NCI-H1105 treated with DMSO at 0.1 percent for 48 hours (cell line): ENCODE measurements at places on chromosomes 4 and X.

GRCh38 chrX:108516184-108516583 lies 76.5 kb downstream of the COL4A5 start:
- DNase-seq: no peak

DNA sequence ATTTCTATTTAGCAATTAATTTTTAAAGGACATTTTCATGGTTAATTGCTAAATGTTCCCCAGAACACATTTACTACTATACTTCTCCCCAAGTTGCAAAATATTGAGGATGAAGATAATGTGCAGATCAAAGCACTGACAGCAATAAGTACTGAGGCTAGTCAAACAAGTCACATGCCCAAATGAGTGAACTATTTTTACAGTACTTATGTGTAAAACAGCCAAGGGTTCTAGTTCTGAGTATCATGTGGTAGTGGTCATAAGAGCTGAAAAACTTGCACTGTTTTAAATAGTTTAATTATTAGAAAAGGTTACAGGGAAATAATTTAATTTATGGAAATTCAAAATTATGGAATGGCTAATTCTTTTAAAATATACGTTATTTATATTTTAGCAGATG lies 3.8 kb downstream of the GALNTL6 start:
- no peak for DNase-seq

- DNase-seq: no peak
Measured at GRCh38 chr4:149728444-149728843, 87.2 kb downstream of the IQCM start.

DNA sequence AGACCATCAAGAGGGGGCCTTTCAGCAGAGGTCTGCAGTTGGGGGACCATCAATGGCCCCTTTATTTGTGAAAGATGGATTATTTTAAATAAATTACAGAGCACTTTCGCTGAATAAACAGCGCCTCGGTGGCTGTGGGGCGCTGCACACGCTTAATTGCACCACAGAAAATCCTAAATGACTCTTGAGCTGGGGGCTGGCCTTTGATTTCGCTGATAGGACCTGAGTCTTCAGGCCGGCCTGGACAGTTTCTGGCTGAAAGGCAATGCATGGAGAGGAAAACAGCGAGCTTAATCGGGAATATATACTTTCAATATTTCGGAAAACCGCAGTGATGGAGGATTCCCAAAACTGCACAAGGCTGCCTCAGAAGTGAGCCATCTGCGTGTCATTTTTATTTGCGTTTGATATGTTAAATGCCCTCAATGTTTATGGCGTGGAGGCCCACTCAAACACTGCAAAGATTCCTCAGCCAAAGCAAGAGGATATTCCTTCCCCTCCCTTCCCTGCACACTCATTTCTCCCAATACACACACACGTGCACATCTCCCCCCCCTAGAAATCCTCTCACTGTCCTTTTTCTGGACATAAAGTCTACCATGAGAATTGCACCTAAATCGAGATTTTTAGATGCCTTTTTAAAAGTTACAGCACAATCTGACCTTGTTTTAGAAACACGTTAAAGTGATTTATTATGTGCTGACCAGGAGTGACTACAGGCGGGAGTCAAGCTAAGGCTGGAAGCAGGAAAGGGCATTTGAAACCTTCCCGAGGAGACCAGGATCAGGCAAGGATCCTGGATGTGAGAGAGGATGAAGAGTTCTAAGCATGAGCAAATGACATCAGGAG lies 340.7 kb downstream of the RAB28 start:
- no peak for DNase-seq

GRCh38 chr4:51906167-51906958 lies 63.4 kb downstream of the DCUN1D4 start:
- DNase-seq: no peak

GRCh38 chr4:168685136-168685809 lies 188.4 kb downstream of the PALLD start:
- no peak for DNase-seq

DNA sequence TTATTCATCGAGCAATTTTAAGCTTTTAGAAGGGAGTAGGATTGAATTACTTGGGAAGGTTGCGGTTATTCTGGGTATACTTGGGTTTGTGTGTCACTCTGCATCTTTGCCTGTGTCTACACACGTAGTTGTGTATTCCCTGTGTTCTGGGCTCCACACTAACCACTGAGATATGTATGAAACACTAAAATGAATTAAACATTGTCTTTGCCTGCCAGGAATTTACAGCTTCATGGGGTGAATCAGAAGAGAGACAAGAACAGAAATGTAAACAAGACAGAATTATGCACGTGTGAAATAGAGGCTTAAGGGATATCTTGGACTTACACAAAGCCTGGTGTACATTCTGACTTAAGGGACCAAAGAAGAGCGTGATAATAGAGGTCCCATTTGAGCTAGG lies 228.5 kb downstream of the AFF2 start:
- peak; percentile 17 for DNase-seq

- no peak for DNase-seq
Measured at GRCh38 chr4:54085284-54085683, 14.7 kb upstream of the GSX2 start.

- DNase-seq: no peak
Measured at GRCh38 chrX:129959493-129959832, 23.0 kb upstream of the BCORL1 start.

- DNase-seq: no peak
Measured at GRCh38 chrX:134711135-134711921, 53.1 kb upstream of the PLAC1 start.

DNA sequence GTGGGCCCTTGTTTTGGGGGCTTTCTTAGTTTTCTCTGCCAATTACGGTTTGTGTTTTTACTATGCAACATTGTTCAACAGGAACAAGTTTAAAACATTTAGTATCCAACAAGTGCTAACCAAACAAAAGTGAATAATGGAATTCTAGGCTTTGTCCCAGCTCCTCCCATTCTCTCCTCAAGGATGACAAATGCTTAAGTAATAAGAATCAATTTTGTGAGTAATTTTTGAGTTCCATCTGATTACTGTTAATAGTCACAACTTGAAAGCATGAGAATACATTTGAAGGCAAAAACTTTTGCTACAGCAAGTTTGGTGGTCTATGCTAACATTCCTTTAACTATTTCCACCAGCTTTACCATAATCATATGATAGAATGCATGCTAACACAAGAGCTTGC lies 78.1 kb upstream of the HPGD start:
- no peak for DNase-seq

GRCh38 chr4:186722796-186723291 lies 812 bp downstream of the FAT1 start:
- DNase-seq: peak; percentile 29

- DNase-seq: no peak
Measured at GRCh38 chr4:138190452-138190858, 51.7 kb downstream of the SLC7A11 start.

DNA sequence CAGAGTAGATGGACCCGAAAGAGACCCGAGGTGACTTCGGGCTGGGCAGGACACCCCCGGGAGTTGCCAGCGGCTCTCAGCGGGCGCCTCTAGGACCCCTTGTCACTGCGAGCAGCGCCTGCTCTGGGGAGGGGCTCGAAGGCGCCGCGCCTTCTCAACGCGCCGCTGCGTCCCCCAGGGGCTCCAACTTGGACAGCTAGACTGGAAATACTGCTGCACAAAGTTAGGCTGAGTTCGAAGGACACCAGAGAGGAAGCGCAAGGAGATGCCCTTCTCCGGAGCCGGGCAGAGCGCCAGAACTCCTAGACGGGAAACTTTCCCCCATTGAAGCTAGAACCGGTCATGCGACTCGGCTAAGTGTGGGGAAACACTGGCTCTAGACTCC lies 493 bp upstream of the KCNIP4 start:
- peak; percentile 34 for DNase-seq

GRCh38 chr4:68651932-68652331 lies 18.5 kb downstream of the UGT2B15 start:
- no peak for DNase-seq

DNA sequence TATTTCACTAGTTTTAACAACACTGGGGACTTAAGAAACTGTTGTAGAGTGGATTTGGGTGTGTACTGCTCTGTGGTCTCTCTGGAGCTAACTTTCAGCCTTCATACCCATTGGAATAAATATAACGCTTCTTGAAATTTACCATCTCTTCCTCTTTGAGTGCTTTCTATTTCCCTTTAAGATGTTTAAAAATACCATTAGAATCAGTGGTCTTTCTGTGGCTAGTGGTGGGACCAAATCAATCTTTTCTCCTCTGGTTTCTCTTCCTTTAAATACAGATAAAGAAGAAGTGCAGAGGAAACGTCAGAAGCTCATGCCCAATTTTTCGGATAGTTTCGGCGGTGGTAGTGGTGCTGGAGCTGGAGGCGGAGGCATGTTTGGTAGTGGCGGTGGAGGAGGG lies 92.0 kb downstream of the NFKB1 start:
- DNase-seq: no peak

DNA sequence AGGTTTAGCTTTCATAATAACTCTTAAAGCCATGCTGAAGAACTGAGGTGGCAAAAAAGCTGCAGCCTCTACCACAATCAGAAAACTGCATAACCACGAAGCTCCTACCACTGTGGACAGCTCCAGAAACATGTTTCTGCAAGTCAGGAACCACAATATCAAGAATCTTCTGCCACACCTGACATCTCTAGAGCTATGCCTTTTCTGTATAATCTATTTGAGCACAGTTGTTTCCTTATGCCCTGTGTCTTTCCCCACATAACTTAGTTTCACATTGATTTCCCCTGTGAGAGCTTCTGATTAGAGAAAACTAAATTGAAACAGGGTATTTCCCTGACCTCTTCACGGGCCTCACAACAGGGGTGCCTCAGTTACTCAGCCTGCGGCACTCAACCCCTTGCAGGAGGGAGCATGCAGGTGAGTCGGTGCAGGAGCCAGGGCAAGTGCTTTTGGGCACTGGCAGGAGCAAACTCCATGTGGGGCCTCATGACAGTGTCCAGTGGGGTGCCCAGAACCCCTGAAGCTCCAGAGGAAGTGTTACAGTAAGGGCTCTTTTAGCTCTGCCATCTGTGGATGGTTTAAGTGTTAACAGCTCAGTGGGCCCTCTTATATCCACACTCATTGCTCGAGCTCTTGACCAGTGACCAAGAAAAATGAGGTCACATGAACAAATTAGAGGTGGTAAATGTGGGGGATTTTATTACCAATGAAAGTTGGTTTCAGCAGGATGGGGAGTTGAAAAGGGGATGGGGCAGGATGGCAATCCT lies 132.8 kb upstream of the BMP3 start:
- DNase-seq: no peak

DNA sequence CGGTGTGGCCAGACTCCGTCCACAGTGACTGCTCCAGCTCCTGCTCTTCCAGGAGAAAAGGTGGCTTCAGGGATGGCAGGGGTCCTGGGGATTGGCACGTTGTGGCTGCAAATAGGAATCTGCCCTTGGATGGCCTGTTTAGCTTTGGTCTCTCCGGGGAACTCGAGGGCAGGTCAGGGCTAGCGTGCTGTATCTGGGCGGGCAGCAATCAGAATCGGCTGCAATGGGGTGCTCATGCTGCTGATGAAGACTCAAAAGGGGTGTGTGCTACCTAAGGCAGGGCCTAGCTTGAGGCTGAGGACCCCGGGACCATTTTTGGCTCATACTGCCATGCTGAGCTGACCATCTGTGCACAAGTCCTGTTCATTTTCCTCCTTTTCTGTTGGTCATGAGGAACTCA lies 51.3 kb downstream of the RGS12 start:
- no peak for DNase-seq

DNA sequence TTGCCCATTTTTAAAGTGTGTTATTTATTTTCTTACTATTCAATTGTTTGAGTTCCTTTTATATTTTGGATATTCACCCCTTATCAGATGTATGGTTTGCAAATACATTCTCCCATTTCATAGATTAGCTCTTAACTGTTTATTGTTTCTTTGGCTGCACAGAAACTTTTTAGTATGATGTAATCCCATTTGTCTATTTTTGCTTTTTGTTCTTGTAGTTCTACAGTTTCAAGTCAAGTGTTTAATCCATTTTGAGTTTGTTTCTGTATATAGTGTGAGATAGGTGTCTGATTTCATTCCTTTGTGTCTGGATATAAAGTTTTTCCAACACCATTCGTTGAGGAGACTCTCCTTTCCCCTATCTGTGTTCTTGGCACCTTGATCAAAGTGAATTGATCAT lies 97.4 kb upstream of the CAMK2D start:
- DNase-seq: no peak

DNA sequence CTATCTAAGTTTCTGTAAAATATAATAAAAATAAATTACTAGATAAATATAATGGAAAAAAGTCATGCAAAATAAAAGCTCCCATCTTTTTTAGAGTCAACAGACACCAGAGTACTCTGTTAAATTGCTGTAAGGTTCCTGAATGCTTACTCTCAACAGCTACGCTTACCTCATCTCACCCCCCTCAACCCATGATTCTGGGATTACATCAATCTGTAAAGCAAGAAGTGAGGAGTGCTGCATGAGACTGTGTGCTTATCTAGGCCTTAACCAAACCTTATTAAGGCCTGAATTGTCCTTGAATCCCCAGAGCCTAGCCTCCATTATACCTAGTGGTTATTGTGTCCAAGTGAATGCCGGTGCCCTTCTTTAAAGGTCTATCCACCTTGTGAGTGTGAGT lies 735.8 kb downstream of the RPA4 start:
- no peak for DNase-seq

DNA sequence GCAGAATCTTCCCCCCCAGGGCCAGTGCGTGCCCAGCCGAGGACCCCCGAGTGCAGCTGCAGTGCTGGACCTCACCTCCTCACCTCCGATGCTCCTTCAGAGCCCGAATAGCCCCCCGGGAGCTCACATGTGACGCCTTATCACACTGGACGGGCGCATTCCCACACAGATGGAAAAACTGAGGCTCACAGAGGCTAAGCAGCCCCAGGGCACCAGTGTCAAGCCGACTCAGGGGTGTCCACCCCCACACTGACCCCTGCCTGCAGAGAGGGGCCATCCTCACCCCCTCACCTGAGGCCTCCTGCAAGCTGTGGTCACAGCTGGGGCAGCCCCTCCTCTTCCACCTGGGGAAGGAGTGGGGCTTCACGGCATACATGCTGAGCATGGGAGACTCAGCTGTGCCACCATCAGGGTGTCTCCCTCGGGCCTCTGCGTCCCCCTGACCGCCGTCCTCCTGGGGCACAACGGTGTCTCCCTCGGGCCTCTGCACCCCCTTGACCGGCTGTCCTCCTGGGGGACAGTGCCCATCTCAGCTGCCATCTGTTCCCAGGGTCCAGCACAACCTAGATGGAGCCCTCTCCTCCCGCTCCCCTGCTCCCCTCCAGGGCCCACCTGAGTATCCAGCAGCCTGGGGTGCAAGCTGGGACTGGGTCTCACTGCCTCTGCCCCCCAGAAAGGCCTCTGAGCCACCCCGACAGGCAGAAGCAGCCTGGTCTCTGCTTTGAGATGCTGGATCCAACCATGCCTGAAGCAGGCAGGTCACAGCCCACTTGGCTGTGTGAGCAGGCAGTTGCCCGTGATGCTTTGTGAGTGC lies 85.3 kb upstream of the NKX1-1 start:
- DNase-seq: no peak

GRCh38 chr4:1331591-1332353 lies 15.2 kb upstream of the UVSSA start:
- no peak for DNase-seq

- peak; percentile 90 for DNase-seq
Measured at GRCh38 chr4:140237616-140238350, 83.8 kb upstream of the MAML3 start.

DNA sequence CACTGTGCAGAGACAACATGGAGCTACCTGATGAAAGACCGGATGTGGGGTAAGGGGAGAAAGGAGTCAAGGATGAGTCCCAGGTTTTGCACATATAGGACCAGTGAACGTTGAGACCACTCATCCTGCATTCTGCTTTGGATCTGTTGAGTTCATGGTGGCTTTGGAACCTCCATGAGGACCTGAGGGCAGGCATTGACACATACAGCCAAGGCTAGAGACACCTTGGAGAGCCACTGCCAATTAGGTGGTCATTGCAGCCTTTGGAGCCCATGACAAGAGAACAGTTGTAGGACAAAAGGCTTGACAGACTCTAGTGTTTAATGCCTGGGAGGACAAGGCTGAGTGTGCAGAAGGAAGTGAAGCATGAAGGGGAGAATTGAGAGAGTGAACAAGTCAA lies 87.9 kb downstream of the STK32B start:
- DNase-seq: no peak
